MM.1S (cell line): ENCODE measurements at places on chromosomes 12 and 14.

DNA sequence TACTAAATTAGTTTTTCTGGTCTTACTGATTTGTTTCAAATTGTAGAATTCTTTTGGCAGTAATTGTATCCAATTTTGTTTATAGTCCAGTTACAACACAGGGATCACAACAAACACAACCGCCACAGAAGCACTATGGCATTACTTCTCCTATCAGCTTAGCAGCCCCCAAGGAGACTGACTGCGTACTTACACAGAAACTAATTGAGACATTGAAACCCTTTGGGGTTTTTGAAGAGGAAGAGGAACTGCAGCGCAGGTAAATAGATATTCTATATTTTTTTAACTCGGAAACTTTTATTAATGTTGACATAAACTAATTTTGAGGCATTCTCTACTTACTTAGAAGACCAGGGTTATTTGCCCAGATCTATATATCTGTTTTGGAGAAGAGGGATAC, 17.8 kb downstream of the PAPOLA start:
- DNase-seq, result no peak

DNA sequence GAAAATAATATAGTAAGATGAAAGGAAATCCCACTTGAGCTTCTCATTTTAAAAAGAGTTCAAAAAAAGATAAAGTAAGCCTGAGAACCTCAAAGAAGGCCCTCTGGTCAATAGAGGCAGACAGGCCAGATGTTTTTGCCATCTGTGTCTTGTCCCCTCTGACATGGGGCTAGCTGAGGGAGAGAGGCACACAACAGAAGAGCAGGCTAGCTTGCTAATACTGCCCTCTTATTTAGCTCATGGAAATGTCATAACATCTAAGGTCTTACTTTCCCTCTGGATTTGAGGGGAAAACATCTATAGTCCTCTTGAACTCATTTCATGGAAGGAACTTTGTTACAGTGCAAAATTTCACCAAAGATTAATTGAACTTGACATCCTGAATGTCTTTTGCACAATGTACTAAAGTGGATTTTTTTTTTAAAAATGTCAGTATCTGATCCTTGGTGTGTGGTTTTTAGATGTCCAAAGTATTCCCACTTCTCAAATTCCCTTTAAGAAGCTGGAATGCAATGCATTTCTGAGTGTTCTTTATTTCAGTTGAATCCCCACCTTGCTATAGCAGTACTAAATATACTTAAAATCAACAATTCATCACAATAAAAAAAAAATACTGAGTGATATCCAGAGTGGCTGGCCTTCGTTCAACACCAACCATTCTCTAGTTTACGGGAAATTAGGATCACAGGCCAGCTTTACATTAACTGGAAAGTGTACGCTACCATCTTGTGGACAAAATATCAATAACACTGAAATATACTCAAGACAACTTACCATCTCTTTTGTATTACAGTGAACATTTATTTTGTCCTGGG, 176.7 kb downstream of the PAH start:
- DNase-seq, result peak; percentile 46

- DNase-seq, result no peak
Observed at GRCh38 chr12:96134200-96134599, 60.0 kb upstream of the ELK3 start.

DNA sequence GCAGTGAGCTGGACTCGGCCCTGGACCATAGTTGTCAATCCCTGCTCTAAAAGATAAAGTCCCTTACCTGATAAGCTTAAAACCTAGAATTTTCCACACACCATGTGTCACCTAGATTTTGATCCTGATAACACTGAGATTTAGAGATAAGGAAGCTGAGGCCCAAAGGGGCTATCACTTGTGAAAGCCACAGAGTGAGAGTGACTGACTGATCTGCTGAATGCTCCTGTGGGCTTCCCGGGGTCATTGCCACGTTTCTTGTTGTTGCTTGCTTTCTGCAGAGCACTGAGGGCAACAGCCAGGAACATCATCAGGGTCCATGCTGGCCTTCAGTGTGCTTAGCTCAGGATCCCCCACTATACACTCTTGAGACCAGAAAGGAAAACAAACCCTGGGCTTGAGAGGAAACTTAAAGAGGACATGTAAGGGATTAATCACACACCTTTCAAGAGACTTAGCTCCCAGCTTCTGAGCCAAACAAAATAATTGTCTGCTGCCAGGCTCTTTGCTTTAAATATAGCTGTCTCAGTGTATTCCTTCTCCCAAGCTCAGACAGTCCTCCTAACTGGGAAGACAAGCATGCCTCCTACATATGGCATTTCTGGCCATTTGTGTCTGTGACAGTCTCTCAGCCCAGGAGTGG, 82.6 kb upstream of the ARHGAP5 start:
- no peak for DNase-seq

DNA sequence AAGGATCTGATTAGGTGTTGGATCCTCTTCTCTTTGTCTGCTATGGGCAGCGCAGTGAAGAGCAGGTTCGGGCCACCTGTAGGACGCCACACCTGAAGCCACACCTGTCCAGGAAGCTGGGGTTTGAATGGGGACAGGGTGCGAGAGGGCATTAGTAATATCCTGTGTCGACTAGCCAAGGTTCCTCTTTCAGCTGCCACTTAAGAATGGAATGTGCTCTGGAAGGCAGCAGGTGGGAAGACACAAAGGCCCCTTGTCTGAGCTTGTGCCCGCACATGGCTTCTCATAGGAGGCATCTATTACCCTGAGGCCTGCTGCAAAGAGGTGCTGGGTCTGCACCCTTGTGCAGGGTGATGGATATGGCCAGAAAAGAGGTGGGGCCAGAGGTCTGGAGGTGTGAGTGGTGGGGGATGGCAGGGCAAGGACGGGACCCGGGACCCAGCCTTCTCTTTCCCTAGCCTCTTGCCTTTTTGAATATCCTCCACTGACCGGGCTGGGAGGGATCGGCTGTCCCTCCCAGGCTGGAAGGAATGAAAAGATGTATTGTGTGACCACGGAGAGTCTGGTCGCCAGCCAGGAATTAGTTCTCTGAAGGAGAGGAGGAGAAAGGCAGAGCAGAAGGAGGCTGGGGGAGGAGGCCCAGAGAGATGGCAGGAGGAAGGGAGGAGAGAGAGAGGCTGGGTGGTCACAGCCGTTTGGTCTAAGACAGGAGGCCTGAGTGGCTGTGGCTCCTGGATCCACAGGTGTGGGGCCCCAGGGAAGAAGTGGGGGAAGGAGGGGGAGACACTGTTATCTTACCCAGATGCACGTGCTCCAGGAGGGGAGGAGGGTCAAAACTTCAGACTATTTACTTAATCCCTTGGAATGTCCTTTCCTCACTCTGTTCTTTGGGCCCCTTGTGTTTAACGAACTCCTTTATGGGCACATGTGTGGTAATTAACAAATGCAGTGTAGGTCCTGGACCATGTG, 101.5 kb downstream of the SMOC1 start:
- DNase-seq, result no peak

GRCh38 chr12:102755266-102755665, 161.8 kb downstream of the PAH start:
- no peak for DNase-seq

- DNase-seq, result no peak
Observed at GRCh38 chr12:71621938-71622337, 41.7 kb downstream of the ZFC3H1 start.

DNA sequence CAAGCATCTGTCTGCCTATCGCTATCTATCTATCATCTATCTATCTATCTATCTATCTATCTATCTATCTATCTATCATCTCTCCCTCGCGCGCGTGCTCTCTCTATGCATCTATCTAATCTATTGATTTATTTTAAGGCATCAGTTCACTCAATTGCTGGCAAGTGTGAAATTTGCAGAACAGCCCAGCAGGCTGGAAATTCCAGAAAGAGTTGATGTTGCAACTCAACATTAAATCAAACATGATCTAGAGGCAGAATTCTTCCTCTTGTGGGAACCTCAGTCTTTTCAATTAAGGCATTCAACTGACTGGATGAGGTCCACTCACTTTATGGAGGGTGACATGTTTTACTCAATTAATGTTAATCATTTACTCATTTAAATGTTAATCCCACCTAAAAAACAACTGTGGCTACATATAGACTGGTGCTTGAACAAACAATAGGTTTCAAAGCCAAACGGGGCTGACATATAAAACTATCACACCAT, 1210.8 kb downstream of the GALC start:
- no peak for DNase-seq

DNA sequence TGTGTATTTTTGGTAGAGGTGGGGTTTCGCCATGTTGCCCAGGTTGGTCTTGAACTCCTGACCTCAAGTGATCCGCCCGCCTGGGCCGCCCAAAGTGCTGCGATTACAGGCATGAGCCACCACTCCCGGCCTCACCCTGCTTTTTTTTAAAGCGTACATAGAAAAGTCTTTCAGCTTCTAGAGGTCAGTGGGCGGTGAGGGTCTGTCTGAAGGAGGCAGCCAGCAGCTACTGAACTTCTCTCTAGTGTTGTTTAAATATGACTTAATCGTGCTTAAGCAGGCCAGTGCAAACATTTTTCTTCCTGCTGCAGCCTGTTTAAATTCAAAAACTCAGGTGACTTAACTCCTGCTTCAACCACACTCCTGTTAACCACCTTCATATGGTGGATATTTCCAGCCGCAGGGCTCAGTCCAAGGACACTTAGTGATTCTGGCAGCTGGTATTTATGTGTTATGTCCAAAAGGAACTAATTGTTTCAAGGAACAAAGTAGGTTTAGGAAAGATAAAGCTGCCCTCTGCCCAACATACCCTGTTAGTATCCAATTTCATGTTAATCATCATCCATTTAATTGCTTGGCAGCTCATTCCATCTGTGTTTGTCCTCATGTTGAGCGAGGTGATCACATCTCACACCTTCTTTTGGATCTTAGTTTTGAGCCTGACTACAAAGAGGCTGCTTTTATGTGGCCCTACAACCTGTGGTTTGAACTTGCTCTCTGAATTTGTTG, 2.0 kb downstream of the PRKAB1 start:
- no peak for DNase-seq

DNA sequence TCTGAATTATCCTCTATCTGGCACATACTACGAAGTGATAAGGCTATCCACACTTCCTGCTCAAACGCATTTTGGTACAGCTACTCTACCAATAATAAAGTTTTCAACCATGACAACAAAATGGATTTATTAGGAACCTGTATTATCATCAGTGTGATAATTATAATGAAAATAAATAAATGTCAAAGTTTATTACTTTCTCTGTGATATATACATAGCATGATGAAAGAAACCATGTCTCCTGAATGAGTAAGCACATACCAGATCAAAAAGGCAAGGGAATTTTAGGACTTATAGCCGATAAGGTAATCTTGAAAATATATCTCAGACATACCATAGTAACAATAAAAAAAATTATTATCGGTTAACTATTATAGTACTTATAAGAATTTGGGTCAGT, 61.1 kb downstream of the CPNE8 start:
- no peak for DNase-seq

DNA sequence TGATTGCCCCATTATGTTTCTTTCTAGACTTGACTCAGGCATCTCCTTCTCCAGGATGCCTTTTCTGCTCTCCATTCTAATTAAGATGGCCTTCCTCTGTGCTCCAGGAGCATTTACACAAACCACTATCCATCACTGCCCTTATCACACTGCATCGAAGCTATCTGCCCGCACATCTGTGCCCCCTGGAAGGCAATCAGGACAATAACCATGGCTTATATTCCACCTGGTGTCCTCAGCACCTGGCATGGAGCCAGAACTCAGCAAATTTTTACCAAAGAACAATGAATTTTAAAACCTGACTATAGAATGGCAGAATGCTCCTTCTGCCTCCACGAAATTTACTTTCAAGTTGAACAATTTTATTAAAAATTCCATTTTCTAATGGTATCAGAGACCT, 465.8 kb downstream of the APAF1 start:
- no peak for DNase-seq

- DNase-seq, result no peak
Observed at GRCh38 chr14:75442166-75442565, 14.3 kb downstream of the JDP2 start.

GRCh38 chr12:92927055-92927435, 2.0 kb downstream of the EEA1 start:
- DNase-seq, result peak; percentile 28

DNA sequence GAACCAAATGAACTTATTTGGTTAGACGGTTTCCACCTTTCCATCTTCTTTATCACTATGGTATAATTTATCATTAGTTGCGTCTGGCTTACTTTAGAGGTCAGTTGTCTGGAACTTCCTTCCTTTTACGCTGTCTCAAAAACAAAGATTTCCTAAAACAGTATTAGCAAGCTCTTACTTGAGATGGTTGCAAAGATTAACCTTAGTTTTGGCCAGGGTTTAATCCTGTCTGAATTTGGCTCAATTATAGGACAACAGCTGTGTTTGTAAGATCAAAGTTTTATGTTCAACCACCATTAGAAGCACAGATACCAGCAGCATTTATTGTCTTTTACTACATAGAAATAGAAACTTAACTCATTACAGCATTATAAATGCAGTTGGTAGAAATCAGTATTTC, 7.9 kb upstream of the WASHC3 start:
- no peak for DNase-seq

GRCh38 chr12:96322720-96323119, 77.5 kb downstream of the CDK17 start:
- no peak for DNase-seq

- DNase-seq, result no peak
Observed at GRCh38 chr12:116657921-116658495, 79.9 kb downstream of the SPRING1 start.

DNA sequence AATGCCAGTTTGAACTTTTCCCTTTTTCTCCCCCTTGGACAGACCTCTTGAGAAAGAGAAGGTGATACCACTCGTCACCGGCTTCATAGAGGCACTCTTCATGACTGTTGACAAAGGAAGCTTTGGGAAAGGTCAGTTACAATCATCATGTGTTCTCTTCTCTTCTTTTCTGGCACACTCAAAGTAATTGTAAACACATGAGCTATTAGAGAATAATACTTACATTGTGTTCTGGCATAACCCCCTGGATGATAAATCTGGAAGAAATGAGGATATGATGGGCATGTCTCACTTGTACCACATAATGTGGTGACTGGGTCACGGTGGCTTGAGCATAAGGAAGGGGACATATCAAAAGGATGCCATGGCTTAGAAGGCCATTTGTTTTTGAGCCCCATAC, 20.0 kb downstream of the UTP20 start:
- no peak for DNase-seq

GRCh38 chr12:67112586-67112985, 156.6 kb upstream of the CAND1 start:
- no peak for DNase-seq

GRCh38 chr12:84877340-84877739, 35.3 kb downstream of the SLC6A15 start:
- no peak for DNase-seq

- DNase-seq, result no peak
Observed at GRCh38 chr12:55912908-55913307, 14.8 kb downstream of the PYM1 start.

- no peak for DNase-seq
Observed at GRCh38 chr12:91388573-91388972, 206.0 kb upstream of the DCN start.

- no peak for DNase-seq
Observed at GRCh38 chr14:91742621-91743304, 10.9 kb upstream of the CATSPERB start.

- DNase-seq, result no peak
Observed at GRCh38 chr12:55651299-55651683, 14.6 kb downstream of the OR10P1 start.
